Activated CD4-positive, alpha-beta T cell treated with anti-CD3 and anti-CD28 coated beads for 4 hours (primary cell): ENCODE measurements at places on chromosomes 5 and 9.

DNA sequence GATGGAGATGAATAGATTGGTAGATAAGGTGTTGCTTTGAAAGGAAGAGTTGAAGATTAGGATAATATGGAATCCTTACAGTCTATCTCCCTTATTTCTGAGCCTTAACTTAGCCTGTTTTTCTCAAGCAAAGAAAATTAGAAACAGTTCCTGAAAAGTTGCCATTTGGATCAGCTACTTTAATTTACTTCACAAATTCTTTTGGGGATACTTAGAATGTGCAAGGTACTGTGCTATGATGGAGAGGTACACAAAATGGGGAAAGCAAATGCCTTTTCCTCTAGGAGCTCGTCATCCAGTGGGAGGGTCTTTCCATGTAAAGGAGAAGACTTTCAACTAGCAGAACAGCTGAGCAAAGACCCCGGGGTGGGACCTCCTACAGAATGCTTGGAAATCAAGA lies 51.1 kb upstream of the SMARCA2 start:
- DNase-seq = no peak

DNA sequence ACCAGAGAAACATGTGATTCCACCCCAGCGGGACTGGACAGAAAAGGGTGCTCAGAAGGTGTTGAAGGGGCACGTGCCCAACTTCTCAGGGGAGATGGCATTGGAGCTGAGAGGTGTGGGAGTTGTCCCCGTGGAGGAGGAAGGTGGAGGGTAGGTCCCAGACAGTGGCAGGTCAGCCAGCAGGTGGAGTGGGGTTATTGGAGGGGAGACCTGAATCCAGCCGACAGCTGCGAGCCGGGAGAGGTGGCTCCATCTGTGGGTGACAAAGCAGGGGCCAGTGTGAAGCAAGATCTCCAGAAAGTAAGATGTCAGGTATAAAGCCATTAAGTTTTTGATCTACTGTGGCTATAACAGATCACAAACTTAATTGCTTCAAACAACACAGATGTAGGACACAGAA lies 75.1 kb downstream of the HRH2 start:
- no peak for DNase-seq

GRCh38 chr5:43041110-43041668 lies 1.1 kb upstream of the ANXA2R start:
- DNase-seq = no peak

GRCh38 chr9:94082956-94083355 lies 1.3 kb upstream of the PTPDC1 start:
- no peak for DNase-seq

DNA sequence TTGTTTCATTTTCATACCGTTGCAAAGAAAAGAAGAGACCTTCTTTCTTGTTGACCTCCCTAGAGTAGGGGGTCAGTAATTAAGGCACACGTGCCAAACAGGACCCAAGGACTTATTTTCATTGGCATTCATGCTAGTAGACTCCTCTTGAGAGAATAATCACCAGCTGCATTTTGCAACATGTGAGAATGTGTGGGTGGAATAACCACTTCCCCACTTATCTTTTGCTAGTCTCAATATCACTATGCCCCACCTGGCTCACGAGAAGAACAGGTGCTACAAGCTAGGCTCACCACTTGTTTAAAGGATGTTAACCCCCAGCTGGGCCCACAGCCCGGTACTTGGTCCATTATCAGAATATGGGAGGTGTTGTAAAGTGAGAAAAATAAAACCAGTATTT lies 460.7 kb upstream of the MEF2C start:
- no peak for DNase-seq

DNA sequence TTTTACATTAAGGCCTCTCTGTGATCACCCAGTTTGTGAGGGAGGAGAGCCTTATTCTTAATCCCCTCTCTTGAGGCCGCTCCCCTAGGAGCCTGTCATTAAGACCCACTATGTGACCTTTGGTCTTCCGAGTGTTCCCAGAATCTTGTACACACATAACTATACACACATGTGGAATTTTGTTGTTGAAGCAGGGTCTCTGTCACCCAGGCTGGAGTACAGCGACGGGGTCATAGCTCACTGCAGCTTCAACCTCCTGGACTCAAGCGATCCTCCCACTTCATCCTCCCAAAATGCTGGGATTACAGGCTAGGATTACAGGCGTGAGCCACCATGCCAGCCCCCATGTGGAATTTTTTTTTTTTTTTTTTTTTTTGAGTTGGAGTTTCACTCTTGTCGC lies 14.8 kb upstream of the PHYHD1 start:
- DNase-seq = no peak

DNA sequence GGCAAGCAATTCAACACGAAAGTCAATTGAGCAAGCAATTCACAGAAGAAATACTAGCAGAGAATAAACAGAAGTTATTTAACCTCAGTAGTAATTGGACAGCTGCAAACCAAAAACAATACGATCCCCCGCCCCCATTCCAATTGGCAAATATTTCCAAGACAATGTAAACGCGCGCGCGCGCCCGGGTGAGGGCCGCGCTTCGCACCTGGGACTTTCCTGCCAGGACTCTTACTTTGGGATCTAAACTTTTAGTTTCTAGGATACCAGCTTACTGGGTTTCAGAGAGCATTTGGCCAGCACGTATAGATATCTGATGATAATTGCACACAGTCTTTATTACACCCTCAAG lies 8.6 kb downstream of the RUFY1 start:
- no peak for DNase-seq

DNA sequence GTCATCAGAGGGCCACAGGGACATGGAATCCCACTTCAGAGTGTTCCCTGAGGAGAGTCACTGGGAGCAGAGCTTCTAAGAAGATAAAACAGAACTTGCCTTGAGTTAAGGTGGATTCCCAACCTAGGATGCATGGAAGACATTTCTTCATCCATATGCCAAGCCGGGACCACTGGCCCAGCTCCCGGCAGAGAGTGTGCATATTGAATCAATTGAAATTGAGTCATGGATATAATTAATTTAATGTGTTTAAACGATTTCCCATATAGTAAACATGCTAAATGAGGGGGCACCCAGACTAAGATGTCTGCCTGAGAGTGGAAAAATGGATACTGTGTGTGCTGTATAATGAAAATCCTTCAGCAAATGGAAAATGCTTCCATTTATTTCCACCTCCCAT lies 194.4 kb upstream of the TBC1D2 start:
- no peak for DNase-seq

- peak; percentile 48 for DNase-seq
Observed at GRCh38 chr9:133135146-133135745, 14.2 kb upstream of the RALGDS start.

DNA sequence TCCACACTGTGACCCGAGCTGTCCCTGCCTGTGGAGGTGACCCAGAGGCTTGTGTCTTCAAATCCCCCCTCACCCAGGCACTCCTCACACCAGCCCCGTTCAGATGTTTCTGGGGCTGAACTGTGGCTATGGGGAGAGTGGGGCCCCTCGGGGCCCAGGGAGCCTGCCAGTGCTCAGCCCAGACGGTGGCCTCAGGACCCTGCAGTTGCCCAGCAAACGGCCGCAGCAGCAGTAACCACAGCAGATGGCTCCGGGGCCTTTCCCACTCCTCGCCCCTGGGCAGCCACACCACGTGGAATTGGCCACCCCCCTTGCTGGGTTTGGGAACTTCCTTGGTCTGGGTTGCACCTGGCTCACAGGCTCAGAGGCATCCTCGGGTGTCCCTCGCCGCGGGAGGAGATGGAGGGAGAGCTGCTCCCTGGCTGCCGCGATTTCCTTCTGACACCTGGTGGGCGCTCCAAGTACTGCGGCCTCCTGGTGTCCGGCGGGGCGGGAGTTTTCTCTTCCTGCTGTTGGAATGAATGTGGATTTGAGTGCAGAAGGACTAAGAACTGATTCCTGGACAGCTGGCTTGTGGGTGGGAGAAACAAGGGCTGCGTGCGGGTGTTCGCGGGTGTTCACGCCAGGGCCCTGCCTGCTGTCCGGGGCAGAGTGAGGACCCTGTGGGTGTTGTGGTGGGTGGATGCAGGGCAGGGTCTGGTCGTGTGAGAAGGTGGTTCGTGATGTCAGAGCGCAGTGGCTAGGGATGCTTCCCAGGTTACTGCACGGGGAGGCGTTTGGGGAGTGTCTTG lies 97.5 kb downstream of the COL5A1 start:
- DNase-seq = peak; percentile 21
